KBM-7 (cell line): ENCODE measurements at places on chromosomes 3 and 15.

- no peak for DNase-seq
These were observed 775.8 kb downstream of the ZNF385D start for GRCh38 chr3:20975188-20975651.

DNA sequence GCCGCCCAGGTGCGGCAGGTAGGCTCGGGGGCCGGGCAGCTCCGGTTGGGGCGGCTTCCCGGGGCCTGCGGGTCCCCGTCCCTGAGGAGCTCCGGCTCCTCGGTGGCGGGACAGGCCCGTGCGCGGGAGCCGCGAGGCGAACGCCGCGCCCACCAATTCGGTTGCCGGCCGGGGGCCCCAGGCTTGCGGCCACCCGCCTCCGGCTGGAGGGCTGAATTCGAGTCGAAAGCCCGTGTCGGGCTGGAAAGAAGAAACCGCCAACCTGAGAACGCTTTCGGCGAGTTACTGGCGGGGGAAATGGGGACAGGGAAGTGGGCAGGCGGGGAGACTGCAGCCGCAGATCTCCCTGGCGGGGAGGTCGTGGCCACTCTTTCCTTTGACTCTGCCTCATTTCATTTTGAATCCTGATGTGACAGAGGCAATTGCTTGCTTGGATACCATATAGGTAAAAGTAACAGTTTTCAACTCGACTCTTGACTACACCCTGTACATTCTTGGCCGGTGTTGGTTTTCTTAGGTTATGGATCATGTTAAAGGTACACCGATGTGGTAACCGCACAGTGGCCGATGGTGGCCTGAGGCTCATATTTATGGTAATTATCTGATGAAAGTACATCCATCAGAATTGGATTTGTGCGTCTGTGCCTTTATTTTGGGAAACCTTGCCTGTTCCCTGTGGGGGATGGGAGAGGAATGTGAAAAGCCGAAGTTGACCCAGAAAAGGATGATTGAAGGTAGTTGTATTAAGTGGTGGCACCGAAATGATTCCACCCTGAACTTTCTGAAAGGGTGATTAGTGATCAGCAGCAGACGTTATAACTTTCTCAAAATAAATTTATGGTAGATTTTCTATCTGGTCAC lies 1.7 kb downstream of the B3GNT5 start:
- DNase-seq, result peak; percentile 62

DNA sequence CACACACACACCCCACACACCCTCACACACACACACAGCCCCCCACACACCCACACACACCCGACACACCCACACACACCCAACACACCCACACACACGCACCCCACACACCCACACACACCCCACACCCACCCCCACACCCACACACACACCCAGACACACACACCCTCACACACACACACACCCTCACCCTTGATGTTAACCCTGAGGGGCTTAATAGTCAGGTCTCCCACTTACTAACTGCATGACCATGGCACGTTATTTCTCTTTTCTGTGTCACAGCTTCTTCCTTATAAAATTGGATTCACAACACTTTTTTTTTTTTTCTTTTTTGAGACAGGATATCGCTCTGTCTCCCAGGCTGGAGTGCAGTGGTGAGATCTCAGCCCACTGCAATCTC lies 2.8 kb downstream of the GRM2 start:
- DNase-seq, result no peak

GRCh38 chr3:160413613-160414248 lies 14.3 kb downstream of the SMC4 start:
- peak; percentile 73 for DNase-seq

GRCh38 chr3:20173844-20174410 lies 12.1 kb downstream of the SGO1 start:
- no peak for DNase-seq

DNA sequence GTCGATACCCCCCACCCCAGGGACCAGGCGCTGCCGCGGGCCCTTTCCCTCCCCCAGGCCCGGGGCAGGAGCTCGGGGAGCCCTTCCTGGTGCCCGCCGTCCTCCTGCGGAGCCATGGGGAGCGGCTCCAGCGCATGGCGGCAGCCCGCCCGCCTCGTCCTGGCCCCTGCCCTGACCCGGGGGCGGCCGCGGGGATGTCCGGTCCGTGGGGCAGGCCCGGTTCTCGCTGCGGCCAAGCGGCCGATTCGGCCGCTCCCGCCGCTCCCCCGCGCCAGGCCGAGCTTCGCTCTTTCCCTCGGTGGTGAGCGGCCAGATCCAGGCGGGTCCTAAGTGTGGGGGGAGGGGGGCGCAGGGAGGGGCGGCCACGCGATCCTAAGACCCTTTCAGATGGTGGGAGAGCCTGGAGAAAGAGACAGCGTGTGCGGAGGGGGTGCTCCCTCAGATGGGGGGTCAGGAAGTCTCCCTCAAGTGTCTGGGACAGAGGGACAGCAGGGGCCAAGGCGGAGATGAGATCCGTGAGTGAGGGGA lies 1.3 kb downstream of the NEIL1 start:
- no peak for DNase-seq

DNA sequence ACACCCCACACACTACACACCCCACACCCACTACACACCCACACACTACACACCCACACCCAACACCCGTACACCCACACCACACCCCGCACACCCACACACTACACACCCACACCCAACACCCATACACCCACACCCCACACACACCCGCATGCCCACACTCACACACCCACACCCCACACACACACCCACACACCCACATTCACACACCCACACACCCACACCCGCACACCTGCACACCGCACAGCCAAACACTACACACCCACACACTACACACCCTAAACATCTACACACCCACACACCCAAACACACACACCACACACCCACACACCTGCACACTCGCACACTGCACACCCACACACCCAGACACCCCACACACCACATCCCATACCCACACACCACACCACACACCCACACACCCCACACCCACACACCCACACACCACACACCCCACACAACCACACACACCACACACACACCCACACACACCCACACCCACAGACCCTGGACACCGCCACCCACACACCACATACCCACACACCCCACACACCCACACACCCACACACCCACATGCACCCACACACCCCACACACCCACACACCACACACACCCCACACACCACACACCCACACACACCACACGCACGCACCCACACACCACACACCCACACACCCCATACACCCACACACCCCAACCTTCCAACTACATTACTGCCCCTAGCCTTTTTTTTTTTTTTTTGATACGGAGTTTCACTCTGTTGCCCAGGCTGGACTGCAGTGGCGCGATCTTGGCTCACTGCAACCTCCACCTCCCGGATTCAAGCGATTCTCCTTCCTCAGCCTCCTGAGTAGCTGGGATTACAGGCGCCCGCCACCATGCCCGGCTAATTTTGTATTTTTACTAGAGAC lies 16.9 kb downstream of the CEP19 start:
- no peak for DNase-seq

DNA sequence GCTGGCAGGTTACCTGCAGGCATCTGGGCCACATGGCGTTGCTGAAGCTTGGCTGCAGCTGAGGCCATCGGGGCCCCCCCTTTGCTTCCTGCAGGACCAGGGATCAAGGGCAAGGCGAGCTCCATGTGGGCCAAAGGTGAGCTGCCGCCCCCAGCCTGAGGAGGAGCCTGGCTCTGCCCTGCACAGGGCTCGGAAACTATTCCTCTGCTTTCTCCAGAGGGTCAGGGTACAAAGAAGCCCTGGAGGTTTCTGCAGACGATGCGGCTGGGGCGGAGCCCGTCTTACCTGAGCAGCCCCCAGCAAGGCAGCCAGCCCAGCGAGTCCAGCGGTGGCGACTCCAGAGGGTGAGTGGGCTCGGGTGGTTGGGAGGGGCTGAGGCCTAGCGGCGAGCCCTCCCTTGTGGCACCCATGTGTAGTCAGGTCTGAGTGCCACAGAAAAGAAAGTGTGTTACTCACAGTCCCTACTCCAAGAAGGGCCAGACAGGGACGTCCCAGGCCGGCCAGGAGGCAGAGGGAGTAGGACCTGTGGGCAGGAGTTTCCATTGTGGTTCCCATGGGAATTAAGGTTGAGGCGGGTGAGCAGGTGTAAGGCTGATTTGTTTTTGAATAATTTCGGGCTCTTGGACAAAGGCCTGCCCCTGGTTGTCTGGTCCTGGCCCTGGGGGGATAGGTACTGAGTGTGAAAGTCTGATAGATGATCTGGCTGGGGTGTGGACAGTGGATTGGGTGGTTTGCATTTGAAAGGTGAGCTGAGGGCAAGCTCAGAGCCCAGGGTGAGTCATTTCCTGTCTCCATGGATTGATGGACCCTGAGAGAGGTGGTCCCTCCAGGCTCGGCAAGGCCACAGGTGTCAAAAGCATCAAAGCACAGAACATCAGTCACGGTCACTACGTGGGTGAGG lies 25.4 kb downstream of the CFAP100 start:
- no peak for DNase-seq

- no peak for DNase-seq
These were observed 10.7 kb downstream of the TGFBR2 start for GRCh38 chr3:30617069-30617468.

- DNase-seq, result no peak
These were observed 86.7 kb upstream of the IQSEC1 start for GRCh38 chr3:13159890-13160289.

DNA sequence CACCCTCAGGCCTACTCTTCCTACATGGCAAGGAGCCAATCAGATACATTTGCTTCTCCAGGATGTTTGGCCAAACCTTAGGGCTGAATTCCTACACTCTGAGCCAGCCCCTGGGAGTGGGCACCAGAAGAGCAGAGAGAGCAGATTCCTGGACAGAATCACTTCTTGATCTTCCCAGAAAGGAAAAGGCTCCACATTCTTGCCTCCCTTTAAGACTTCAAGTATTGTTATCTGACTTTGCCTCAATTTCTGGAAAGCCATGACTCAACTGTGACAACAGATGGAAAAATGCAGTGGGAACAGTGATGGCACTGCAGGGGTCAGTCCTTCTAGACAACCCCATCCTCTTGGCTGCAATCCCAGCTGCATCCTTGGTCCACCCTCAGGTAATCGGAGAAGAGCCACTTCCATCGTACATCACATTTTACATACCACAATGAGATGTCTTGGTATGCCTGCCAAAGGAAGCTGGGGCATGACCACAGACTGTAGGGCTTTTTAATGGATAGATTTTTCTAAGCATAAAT lies 21.0 kb downstream of the SLCO2A1 start:
- no peak for DNase-seq

GRCh38 chr3:141557961-141558706 lies 71.3 kb downstream of the RASA2 start:
- peak; percentile 83 for DNase-seq

DNA sequence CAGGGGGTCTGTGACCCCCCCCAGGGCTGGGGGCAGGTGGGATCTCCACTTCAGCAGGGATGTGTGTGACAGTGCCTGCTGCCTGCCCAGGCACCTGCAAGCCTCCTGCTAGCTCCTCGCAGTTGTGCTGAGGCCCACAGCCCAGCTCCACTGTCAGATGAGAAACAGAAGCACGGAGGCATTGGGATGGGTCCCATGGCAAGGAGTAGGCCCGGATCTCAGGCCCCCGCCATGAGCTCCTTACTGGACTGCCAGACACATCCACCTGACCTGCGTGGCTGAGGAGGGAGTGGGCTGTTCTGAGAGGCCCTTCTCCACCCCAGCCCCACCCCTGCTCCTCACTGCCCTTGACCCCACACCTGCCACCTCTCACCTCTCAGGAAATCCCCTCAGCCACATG lies 18.2 kb upstream of the SKOR1 start:
- DNase-seq, result no peak

DNA sequence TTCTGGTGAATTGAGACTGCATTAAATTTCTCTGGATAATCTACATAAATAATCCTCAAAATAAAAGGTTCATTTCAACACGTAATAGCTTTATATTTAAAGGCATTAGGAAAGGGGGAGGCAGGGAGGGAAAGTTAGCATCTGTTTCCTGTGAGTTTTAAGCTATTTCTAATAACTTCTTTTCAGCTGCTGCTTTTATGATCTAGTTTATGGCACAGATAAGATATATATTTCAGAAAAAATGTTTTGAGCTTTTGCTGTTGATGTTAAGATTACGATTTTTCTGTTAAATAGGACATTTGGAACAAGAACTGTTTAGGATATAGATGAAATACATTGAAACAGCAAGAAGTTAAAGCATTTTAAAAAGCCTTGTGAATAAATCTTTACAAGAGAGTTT lies 30.0 kb downstream of the UBE2E1 start:
- DNase-seq, result no peak

GRCh38 chr3:131193641-131194238 lies 167.1 kb downstream of the NEK11 start:
- peak; percentile 12 for DNase-seq

DNA sequence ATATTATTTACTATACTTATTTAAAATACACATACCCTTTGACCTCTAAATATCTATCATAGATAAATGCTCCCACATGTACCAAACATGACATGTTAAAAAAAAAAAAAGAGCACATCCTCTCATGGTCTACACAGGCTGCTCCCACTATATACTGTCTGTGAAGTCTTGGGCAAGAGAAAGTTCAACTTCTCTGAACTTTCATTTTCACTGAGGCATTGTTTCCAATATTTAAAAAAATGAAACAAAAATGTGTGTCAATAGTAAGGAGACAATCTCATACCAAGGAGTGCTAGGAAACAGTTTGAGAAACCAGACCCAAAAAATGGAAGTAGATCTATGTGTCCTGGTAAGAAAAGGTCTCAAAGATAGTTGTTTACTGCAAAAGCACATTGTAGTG lies 29.3 kb downstream of the SLC4A7 start:
- no peak for DNase-seq

- DNase-seq, result no peak
These were observed 170.2 kb downstream of the PLCL2 start for GRCh38 chr3:17054982-17055343.

- DNase-seq, result no peak
These were observed 374.2 kb downstream of the MECOM start for GRCh38 chr3:169289273-169289672.

DNA sequence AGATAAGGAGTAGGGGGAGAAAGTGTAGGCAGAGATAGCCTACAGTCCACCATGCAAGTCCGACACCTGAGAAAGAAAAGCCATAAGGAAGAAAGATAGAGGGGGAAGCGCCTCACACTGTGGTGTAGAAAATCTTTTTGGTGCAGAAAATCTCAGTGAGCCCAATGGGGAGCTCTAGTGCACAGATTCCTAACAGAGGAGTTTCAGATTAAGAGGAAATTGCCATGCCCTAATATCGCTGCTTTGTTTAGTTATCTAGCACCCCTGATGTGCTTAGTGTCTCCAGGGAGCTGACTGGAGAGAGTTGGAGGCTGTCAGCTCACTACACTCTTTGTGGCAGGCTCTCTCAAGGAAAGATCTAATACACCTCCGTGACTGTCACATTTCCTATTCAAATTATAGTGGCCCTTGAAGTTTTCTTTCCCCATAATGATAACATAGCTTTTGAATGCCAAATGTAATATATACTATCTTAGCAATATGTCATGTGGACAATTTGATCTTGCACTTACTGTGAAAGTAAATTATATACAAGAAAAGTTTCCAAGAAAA lies 33.7 kb downstream of the CGGBP1 start:
- no peak for DNase-seq

DNA sequence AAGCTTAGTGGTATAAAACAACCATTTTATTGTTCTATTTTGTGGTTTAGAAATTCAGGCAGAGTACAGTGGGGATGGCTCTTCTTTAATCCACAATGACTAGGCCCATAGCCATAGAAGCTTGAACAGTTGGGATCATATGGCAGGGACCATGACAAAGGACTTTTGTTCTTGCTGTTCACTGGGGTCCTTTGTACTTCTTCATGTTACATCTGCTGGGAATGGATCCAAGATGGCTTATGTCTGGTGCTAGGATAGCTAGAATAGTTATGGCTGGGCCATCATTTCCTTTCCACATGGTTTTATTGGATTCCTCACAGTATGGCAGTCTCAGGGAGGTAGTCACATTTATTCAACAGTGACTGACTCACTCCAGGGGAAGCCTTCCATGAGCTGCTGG lies 427.9 kb upstream of the AGTR1 start:
- no peak for DNase-seq

GRCh38 chr3:118943597-118943996 lies 91.0 kb downstream of the IGSF11 start:
- DNase-seq, result no peak
